ENCODE measurements at places on chromosomes 4 and X. TPM values are rescaled to one million over a fixed set of nuclear protein-coding genes. Genes with fewer than 3 reads are reported as not detected.

The WDR1 gene
- total RNA-seq, result 370 TPM

The HSFX3 gene
- not detected for total RNA-seq

The PITX2 gene
- total RNA-seq, result 0.29 TPM

The TEC gene
- 1.8 TPM for total RNA-seq

The CXCL1 gene
- total RNA-seq, result 112 TPM

The PHKA1 gene
- total RNA-seq, result 6.4 TPM

The PNMA5 gene
- total RNA-seq, result not detected

The S100G gene
- total RNA-seq, result not detected

DNA sequence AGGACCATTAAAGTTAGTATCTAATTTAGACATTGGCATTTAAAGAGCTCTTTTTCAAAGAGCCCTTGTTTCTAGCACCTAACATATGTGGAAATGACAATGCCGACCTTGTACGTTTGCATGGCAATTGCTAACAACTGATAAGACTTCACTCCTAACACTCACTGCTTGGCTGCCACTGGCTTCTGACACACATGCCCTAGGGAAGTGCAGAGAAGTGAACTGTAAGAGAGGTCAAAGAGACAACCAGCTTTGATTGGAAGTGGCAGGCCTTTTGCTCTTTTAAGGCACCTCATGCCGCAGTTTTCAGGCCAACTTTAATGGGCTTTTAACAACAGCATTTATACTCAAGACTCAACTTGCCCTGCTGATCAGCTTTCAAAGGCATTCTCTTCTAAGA, 158.4 kb downstream of the RAB28 start:
- no peak for DNase-seq

DNA sequence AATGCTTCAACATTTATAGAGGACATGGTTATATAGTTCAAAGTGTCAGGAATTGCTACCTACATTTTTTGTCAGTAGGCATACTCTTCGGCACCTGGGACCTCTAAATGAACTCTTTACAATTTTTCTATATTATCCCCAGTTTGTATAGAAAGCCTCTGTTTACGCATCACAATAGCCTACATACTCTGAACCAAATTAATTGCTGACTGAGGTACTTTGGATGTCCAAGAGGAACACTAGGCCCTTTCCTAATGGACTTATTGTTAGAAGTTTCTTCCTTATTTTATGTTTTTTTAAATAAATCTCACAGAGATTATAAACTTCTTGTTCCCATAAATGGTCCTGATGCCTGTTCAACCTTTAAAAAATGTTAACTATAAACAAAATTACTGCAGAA, 8.4 kb upstream of the AFF2 start:
- no peak for DNase-seq

DNA sequence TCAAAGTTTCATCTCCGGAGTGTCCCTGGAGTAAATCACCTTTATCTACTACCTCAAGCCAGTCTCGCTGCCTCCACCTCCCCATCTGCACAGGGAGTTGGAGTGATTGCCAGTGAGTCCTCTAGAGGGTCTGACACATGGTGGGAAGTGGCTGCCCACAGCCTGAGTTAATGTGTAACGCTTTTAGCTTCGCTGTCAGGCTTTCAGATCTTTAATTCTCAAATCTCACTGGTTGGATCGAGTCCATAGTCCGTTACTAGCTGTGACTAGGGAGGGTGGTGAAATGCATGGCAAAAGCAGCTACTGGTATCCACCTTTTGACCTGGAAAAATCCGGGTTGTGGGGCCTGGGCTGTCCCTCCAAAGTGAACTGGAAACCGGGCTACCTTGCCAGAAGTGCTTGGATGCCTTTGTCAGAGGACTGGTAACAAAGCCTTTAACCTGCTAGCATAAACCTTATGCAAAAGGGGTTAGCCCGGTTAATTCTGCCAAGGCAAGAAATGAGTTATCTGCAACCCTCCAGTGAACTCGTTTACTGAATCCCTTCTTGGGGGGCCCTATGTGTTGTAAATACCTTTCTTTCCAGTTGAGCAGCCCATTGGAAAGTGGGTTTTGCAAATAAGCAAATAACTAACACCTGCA, 5.1 kb upstream of the WDR1 start:
- DNase-seq, result no peak

- no peak for DNase-seq
Observed at GRCh38 chrX:15441464-15441863, 51.7 kb downstream of the PIR start.

- DNase-seq, result no peak
Observed at GRCh38 chr4:175996206-175996605, 69.4 kb upstream of the WDR17 start.

DNA sequence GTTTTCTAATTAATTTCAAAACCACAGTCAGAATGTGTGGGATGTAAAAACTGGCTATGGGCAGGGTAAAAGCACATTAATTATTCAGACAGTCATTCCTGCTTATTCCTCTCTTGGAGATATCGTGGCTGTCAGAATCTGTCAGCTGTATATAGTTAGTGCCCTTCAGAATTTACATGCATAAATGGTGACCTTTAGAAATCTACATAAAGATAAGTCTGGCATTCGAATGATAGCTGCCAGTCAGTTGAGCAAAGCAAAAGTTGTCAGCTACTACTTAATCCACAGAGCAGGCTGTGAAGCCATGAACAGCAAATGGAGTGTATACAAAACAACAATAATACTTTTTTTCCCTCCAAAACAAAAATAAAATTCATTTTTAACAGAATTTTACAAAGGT, 189.5 kb downstream of the ADGRL3 start:
- no peak for DNase-seq

GRCh38 chr4:7781993-7782392, 157.7 kb downstream of the AFAP1 start:
- DNase-seq, result no peak

DNA sequence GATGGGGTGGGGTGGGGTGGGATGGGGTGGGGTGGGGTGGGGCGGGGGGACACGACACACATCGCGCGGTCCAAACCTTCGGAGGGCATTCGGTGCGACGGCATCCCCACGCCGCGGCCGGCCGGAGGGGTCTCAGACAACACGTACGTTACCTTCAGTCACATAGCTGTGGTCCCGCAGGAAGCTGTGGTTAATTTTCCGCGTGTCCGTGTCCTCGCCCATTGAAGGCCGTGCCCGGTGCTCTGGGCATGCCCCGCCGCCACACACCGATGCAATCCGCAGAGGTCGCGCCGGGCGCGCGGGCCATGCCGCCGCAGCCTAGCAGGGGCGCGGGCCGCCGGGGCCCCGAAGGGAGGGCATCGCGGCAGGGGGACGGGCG, 417 bp downstream of the PPP2R2C start:
- DNase-seq, result no peak

DNA sequence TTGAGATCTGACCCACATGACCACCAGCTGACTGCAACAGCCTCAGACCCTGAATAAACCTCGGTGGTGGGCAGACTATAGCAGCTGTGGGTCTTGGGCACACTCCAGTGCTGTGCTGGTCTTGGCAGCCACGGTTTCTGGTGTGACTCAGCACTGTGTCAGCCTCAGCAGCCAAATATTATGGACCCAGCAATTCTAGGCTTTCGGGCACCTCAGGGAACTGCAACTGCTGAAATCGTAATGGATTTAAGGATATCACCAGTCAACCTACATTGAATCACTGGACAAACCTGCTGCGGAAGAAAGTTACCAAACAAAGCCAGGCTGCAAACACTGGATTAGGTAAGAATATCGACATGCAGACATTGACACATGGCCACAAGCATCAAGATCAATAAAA, 10.5 kb upstream of the UBE2NL start:
- DNase-seq, result no peak

GRCh38 chrX:19865567-19866363, 21.6 kb downstream of the SH3KBP1 start:
- DNase-seq, result no peak

GRCh38 chrX:87571964-87572363, 54.4 kb downstream of the KLHL4 start:
- no peak for DNase-seq

DNA sequence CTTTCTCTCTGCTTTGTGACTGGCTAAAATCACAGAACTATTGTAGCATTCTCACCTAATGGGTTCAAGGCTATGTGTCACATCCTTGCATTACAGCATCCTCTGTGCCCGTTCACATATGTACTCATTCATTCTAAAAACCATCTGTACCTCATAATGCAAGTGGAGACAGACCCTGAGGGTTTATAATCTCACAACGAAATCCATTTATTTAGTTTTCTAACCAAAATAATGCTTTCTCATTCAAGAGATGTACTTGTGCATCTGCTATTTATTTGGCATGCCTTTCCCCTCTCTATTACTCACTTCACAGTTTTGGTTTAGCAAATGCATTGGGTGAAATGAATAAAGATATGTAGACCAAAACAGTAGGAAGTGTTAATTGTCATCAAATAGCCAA, 261.5 kb downstream of the DCHS2 start:
- no peak for DNase-seq

DNA sequence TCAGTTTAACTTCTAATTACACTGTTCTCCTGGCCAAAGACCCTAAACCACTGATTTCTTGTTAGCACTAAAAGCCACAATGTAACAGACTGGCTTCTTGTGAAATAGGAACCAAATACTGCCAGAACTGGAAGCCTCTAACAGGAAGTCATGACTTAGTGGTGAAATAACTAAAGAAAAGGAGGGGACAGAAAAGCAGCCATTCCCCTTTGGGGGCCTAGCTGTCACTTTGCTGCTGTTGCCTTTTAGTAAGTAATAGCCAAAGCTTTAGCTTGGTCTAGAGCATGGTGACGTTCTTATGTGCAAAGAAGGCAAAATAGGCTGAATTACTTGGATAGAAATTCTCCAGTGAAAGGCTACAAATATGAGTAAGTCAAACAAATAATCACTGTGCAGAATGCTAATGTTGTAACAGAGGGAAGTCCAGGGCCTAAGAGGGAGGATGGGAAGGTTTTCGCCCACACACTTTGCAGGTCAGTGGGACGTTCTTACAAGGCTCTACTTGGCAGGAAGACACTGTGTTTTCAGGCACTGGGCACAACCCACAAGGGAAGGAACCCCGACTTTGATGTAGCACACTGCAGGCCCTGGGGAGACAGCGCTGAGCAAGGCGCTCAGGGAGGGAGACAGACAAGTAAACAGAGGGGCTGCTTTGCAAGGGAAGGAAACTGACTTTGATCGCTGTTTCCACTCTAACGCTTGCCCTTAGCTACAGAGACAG, 16.7 kb downstream of the GAB3 start:
- DNase-seq, result no peak

GRCh38 chr4:168955674-168956073, 54.4 kb downstream of the CBR4 start:
- DNase-seq, result no peak

DNA sequence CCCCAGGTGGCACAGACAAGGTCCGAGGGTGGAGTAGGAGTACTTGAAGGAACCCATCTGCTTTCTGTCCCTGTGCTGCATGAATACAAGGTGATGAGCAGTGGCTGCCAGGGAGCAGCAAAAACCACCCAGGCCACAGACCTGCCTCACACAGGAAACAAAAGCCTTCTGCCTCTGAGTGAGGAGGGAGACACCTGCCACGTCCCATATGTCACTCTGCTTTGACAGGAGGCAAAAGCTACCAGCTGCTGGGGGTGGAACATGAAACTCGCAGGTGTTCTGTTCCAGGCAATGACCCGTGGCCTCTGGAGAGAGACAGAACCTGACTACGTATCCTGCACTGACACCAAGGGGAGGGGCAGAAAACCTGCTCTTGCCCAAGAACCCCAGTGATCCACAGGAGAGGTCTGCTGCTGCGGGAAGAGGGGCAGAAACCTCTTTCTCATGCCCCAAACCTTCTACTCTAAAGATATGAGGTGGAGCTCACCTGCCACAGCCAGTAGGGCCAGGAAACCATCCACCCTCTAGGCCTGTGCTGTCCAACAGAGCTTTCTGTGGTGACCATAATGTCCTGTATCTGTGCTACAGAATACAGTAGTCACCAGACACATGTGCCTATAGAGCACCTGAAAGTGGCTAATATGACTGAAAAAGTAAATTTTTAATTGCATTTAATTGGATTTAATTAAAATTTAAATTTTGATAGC, 172.9 kb downstream of the PRDM5 start:
- DNase-seq, result no peak

GRCh38 chrX:121863976-121864375, 816.6 kb downstream of the GLUD2 start:
- DNase-seq, result no peak

DNA sequence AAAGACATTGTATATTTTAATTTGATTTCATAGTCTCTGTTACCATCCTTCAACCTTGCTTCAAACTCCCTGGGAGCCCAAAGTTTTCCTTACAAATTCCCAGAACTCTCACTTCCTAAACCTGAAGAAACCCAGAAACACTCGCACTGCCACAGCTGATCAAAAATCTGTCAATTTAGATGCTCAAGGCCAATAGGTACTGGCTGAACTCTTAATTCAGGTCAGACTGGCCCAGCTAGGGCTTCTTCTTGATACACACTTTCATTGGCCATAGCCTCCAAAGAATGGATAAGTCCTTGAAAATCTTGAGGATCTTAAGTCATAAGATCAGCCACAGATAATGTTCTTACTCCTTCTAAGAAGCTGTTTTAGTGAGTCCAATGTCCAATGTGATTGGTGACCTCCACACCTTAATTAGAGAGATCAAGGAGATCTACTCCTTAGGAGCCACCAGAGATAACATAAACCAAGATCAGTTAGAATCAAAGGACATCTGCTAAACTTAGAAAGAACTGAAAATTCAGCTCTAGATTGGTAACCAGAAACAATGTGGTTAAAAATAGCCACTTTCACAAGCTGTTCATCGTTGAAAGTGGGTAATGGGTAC, 51.5 kb downstream of the ACSL4 start:
- DNase-seq, result no peak

- DNase-seq, result no peak
Observed at GRCh38 chr4:181566490-181566889, 676.7 kb upstream of the TENM3 start.

- no peak for DNase-seq
Observed at GRCh38 chrX:154731881-154732280, 19.0 kb downstream of the GAB3 start.

DNA sequence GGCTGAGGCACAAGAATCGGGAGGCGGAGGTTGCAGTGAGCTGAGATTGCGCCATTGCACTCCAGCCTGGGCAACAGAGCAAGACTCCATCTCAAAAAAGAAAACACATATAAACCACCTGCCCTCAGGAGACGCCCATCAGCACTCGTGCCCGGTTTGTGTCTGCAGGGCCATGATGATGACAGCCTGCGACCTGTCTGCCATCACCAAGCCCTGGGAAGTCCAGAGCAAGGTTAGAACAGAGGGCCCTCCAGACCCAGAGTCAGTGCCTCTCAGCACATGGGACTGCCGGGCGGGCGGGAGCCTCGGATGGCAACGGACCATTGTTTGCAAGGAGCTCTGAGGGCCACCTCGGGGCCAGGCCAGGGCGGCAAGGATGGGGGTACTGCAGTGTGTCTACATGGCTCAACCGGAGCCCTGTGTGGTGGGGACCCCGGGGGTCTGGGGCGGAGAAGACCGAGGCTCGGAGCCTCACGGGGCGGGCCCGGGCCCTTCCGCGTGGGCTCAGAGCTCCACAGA, 9.3 kb downstream of the ATP5ME start:
- DNase-seq, result no peak

All from kidney epithelial cell (primary cell).